Stimulated activated CD4-positive, alpha-beta T cell treated with anti-CD3 and anti-CD28 coated beads, TNF-alpha, amount 100 ng/mL, for 24 hours (primary cell): ENCODE measurements at places on chromosomes 1 and 21.

GRCh38 chr1:2415801-2416208 is 3.4 kb upstream of the PEX10 start:
- peak; percentile 48 for DNase-seq

DNA sequence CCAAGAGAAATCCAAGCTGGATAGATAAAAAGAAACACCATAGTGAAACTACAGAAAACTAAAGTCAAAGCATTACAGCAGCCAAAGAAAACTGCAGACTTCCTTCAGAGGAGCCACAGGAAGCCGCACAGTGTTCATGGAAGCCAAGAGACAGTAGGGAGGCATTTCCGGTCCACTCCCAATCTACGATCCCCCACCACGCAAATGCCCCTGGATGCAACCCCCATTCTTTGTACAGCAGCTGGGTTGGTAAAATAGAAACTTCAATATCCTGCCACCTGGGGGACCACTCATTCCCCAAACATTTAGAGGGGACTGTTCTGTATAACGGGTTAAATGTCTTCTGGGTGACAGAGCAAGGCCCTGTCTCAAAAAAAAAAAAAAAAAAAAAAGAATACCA is 43.9 kb upstream of the TSPEAR start:
- DNase-seq: no peak

GRCh38 chr1:197178998-197179397 is 32.5 kb upstream of the ASPM start:
- no peak for DNase-seq

- DNase-seq: no peak
These were observed 116.9 kb downstream of the DUSP10 start for GRCh38 chr1:221625026-221625425.

DNA sequence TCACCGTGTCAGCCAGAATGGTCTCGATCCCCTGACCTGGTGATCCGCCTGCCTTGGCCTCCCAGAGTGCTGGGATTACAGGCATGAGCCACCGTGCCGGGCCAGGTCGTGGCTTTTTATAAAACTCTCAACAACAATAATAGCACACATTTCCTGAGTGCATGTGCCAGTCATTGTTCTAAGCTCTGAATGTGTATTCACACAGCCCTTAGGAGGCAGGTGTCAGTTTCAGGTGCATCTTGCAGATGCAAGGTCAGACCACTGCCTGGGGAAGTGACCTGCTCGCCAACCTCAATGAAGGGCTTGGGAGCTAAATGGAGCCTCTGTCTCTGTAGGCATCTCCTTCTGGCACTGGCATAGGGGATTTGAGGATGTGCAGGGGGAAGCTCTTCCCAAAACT is 1.6 kb upstream of the LEFTY2 start:
- DNase-seq: no peak

DNA sequence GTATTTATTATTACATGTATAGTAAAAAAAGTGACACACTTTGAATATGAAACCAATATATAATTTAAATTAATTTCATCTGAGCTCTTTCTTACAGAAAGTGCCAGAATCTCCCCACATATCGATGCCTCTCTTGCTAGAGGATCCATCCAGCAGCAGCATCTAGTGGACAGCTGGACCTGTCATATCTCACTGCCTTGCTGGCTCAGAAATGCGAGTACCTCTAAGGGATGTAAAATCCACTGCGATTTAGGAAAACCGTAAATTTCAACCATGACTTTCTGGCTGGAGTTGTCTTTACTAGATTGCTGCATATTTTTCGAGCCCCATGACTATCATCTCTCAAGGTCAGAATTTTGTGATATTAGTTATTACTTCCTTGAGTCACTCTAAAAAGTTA is 333.8 kb downstream of the NEGR1 start:
- no peak for DNase-seq

GRCh38 chr1:27356619-27357280 is 10.0 kb downstream of the MAP3K6 start:
- DNase-seq: no peak

- no peak for DNase-seq
These were observed 33.1 kb downstream of the WDR4 start for GRCh38 chr21:42846221-42846620.

- no peak for DNase-seq
These were observed 233.9 kb downstream of the DISC1 start for GRCh38 chr1:231860221-231861088.

- DNase-seq: no peak
These were observed 18.5 kb downstream of the NPHP4 start for GRCh38 chr1:5973771-5974170.

GRCh38 chr1:206829875-206830274 is 35.5 kb upstream of the IL20 start:
- no peak for DNase-seq

- no peak for DNase-seq
These were observed 97.1 kb upstream of the CACYBP start for GRCh38 chr1:174902531-174903099.

GRCh38 chr1:248359415-248359814 is 2.0 kb upstream of the OR2T4 start:
- no peak for DNase-seq

GRCh38 chr1:9135073-9135836 is 6.4 kb upstream of the GPR157 start:
- no peak for DNase-seq

- DNase-seq: no peak
These were observed 204.6 kb downstream of the GABPA start for GRCh38 chr21:25939396-25939761.

DNA sequence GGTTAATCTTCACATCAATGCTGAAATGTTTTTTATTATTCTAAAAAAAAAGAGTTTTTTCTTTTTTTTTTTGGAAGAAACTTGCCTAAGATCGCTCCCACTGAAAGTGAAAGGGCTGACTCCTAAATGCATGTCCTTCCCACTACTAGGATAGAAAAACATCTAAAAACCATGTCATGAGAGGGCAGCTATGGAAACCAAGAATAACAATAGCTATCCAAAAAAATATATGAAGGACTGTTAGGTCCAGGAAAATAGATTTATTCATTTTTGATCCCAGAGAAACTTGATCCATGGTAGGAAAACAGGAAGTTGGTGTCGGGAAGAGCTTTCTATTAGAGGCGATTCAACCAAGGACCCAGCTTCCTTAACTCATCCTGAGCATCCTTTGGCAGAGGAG is 23.1 kb upstream of the ROR1 start:
- no peak for DNase-seq

DNA sequence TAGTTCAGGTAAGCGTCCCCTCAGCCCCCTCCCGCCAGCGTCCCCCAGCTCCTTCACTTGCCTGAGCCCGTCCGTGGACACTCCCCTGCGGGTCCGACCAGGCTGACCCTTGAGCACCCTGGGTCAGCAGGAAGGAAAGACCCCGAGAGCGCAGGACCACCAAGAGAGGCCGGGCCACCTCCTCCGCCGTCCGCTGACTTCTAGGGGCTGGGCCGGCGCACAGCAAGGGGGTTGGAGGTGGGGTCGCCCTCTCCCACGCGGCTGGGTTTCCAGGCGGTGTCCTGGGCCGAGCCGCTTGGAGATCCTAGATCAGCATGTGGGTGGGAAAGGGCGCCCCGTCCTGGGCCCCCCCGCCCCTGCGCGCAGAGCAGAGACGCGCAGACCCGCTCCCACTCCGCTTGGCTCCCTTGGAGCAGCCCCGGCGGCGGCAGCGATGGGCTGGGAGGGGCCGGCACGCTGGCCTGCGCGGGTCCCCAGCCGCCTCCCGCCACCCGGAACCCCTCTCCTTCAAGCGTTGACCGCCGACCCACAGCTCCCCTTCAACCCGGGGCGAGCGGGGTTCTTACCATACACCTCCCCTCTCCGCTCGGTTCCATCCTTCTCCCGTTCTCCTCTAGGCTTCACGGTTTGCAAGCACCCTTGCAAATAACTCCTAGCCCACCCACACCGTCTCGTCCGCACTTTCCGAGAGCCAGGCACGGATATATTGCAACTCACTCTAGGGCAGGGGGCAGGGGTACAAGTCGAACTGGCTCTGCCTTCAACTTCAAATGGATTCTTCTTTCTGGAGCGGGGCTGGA is 7.5 kb downstream of the KNCN start:
- no peak for DNase-seq

DNA sequence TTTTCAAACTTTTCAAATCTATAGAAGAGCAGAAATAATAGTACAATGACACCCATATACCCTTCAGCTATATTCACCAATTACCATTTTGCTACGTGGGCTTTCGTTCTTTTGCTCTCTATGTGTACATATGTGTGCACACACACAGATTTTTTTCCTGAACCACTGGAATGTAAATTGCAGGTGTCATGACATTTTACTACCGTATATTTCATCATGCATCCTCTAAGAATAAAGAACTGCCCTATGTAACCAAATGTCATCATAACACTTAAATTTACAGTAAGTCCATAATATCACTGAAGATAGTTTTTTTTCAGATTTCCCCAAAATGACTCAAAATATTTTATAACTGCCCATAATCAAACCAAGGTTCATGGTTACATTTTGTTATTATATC is 88.4 kb upstream of the GFI1 start:
- DNase-seq: no peak

DNA sequence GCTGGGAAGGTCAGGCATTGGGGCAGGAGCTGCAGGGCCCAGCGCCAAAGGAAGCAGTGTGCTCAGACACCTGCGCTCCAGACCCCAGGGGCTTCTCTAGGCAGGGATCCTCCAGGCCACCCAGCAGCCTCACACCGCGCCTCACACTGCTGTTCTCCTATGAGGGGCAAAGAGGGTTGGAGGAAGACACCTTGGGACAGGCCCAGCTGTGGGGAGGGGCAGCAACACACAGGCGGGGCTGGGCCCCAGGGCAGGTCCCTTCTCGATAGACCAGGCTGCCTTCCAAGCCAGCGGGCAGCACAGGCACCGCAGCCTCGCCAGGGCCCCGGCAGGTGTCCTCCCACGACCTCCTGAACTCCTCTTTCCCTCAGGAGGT is 20.7 kb upstream of the PRSS38 start:
- no peak for DNase-seq

DNA sequence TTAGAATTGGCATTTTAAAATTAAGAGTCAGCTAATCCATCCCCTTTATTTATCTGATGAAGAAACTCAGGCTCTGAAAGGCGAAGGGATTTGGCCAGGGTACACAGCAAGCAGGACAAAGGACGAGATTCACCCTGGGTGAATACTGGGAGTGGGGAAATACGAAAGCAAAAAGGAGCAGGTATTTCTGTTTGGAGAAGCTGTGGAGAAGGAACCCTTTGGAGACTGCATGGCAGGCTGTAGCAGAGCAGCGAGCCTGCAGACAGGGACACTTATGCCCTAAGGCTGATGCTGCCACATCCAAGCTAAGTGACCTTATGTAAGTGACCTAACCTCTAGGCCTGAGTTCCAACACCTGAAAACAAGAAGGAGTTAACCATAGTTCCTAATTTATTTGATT is 207.2 kb upstream of the C1orf87 start:
- DNase-seq: no peak

DNA sequence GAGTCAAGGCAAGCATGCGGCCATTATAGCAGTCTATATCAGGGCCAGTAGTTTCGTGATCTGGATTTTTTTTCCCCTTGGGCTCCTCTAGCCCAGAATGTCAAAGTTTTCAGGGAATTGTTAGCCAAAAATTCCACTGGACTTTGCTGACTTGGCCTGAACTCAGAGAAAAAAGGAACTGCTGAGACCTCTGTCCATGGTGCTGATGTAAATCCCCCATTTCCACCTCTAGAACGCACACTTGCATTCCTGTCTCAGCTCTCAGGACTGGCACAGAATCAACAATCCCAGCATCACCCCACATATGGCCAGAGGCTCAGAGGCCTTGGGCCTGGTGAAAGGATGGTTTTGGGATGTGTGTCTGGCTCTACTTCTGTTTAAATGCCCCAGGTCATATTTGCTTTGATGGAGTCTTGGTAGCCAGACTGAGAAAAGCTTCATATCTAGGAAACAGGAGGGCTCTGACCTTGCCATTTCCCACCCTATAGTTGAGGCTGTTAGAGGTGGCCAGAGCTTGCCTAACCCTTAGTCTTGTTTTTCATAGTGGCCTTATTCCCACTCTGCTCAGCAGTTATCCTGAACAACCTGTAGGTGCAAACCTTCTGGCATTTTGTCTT is 16.9 kb upstream of the EFCAB14 start:
- no peak for DNase-seq

GRCh38 chr1:58968360-58968952 is 184.6 kb upstream of the JUN start:
- no peak for DNase-seq

DNA sequence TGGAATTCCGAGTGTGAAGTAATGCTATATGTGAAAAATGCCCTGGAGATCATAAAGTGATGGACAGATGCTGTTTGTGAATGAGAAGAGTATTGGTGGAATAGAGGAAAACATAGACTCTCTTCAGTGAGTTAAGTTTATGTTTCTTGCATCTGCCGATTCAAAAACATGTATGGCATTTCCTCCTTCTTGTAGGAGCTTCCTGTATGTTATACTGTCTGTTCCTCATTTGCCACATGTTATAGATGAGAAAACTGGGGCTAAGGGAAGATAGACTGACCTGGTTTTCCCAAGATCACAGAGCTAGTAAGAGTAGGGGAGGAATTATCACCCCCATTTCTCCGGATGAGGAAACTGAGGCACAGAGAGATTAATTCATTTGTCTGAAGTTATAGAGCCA is 41.1 kb upstream of the IL20 start:
- DNase-seq: no peak

DNA sequence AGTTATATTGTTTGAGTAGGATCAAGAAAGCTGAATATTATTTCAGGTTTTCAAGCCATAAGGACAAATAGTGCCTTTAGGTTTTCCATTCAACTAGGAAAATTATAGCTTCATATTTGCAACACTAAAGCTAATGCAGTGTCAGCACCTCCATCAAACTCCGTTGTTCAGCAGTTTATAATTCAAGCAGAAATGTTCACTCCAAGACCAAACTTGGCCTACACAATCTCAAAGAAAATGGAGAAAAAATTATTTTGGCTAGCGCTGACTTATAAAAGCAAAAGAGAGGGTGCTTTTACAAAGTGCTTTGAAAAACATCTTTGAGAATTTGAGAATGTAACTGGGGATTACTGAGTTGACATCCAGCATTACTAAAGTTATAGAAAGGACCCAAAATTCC is 1.4 kb downstream of the SPAG17 start:
- no peak for DNase-seq

DNA sequence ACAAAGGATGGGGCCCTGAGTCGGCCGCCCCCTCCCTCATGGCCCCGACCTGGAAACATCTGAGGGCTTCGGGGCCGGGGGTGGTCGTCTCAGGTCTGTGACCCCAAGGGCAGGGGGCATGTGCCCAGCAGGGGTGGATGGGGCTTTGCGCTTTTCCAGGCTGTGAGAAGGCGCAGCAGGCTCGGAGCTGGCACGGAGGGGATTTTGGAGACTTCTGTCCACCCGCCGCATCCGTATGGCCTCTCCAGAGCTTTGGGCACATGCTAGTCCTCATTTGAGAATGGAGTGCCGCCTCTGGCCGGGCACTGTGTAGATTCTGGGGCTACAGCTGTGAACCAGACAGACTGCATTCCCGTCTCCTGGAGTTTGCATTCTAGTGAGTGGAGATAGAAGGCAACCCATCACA is 66.1 kb upstream of the WNT4 start:
- DNase-seq: no peak

GRCh38 chr1:41474490-41475271 is 9.8 kb downstream of the EDN2 start:
- no peak for DNase-seq

- DNase-seq: no peak
These were observed 28.5 kb upstream of the TENT5C start for GRCh38 chr1:117577191-117577885.
